ENCODE measurements at places on chromosomes 5 and 9.
A peak's percentile ranks its signal among the peaks of the same experiment; 100 is the strongest.

DNA sequence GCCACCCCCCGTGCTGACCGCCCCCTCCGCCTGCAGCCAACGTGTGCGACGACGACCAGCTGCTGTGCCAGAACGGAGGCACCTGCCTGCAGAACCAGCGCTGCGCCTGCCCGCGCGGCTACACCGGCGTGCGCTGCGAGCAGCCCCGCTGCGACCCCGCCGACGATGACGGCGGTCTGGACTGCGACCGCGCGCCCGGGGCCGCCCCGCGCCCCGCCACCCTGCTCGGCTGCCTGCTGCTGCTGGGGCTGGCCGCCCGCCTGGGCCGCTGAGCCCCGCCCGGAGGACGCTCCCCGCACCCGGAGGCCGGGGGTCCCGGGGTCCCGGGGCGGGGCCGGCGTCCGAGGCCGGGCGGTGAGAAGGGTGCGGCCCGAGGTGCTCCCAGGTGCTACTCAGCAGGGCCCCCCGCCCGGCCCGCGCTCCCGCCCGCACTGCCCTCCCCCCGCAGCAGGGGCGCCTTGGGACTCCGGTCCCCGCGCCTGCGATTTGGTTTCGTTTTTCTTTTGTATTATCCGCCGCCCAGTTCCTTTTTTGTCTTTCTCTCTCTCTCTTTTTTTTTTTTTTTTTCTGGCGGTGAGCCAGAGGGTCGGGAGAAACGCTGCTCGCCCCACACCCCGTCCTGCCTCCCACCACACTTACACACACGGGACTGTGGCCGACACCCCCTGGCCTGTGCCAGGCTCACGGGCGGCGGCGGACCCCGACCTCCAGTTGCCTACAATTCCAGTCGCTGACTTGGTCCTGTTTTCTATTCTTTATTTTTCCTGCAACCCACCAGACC, 80.2 kb downstream of the NTNG2 start:
- no peak for DNase-seq

DNA sequence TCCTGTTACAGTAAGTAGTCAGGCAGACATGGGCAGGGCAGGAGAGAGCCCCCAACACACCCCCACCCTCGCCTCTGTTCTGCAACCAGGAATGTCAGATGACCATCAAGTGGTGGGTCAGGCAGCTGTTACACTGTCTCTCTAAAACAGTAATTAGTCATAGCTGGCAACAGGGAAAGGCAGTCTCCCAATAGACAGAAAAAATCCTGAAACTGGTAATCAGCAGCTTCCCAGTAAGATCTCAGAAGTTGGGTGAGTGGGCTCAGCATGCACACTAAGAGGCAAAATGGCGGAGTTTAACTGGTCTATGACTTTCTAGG, 90.2 kb downstream of the C5orf15 start:
- no peak for DNase-seq

DNA sequence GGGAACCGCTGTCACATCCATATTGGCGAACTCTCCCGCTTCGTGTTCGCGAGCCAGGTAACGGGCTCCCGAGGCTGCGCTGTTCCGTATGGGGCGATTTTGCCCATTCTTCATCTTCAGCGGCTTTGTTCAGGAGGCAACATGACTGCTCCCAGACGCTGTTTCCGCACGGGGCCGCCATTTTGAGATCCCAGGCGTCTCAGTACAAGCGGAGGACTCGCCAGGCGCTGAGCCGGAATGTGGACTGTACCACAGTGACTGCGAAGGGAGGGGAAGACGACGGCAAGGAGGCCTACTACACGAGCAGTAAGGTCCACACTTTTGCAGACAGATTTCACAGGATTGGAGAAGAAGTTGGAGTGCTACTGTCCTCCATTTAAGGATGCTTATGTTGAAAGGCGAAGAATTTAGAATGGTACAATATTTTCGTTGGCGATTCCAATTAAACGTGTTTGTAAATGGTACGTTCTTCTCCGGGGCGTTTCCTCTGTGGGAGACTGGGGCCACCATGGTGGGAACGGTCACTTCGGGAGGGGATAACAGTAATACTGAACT, 41.6 kb upstream of the ZNF300 start:
- peak; percentile 87 for DNase-seq

DNA sequence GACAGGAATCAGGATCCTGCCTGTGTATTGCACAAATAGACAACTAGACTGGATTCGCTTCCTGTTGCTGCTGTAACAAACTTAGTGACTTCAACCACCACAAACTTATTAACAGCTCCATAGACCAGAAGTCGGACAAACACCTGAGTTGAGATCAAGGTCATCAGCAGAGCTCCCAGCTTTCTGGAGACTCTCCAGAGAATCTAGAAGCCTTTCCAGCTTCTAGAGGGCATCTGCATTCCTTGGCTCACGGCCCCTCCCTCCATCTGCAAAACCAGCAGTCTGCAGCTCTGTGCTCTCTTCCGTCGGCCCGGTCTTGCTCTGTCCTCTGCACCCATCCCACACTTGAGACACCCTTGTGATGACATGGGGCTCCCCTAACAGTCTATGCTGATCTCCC, 99.1 kb downstream of the KCNT1 start:
- DNase-seq: no peak

GRCh38 chr5:153618867-153619266, 128.4 kb downstream of the GRIA1 start:
- peak; percentile 55 for DNase-seq
